ENCODE measurements at places on chromosomes 2 and 18.

GRCh38 chr2:226916669-226917068 lies 80.8 kb downstream of the RHBDD1 start:
- no peak for DNase-seq

DNA sequence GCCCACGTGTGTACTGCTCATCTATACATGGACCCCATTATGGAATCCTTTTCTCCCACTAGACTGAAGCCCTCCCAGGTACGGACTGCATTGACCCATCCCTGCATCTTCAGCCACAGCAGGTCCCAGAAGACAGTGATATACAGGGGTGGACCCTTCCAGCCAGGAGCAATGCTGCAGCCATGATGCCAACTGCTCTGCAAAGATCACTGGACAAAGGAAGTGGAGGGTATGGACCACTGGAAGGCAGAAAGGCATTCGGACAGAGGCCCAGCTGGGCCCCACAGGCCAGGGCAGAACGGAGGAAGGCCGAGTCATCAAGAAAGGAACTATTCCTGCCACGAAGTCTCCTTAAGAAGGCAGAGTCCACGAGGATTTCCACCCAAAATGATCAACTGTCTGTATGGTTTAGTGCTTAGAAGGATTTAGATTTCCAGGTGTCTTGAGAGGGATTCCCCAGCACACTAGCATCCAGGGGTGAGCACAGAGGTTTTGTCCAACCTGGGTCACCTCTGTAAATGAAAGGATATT lies 93.4 kb downstream of the TWIST2 start:
- no peak for DNase-seq

GRCh38 chr2:23583467-23583866 lies 198.5 kb downstream of the KLHL29 start:
- DNase-seq, result no peak

DNA sequence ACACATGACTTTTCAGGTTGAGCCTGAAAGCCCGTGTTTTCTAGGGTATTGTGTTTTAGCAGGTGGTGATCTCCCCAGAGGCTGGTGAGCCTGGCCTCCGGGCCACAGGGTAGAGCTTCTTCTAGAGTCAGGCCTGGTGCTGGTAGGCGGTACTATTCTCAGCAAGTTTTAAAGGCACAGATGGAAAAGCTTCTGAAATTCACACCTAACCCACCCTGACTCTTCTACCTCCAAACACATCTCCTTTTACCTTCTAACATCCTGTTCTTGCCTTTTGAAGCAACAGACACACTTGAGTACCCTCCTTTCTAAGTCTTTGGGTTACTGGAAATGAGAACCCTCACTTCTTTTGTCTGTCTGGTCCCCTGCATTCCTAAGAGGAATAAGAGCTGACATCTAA lies 191.1 kb downstream of the SETBP1 start:
- no peak for DNase-seq

GRCh38 chr2:60556576-60557485 lies 3.4 kb upstream of the BCL11A start:
- no peak for DNase-seq

- DNase-seq, result no peak
Measured at GRCh38 chr2:58680755-58681310, 439.7 kb upstream of the FANCL start.

DNA sequence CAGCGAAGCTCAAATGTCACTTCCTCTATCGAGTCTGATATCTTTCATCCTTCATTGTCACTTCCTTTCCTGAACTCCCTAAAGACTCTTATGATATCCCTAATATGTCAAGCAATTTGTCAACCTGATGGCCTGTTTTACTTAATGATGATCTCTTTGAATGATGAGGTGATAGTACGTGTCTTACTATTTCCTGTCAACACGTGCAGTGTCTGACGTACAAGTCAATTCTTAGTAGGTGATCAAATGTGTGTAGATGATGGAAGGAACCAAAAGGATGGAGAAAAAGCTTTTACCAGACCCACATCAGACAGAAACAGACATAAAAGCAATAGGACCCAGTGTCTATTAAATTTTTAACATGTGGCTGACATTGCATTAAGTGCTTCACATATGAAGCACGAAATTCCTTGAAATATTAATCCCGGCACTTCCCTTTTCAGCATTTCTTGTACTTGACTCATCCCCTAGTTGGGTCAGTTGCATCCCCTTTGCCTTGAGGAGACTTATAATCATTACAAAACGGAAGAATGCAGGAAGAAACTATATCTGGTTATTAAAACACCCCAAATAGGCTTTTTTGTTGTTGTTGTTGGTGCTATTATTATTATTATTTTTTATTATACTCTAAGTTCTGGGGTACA lies 108.6 kb upstream of the NYAP2 start:
- DNase-seq, result no peak

DNA sequence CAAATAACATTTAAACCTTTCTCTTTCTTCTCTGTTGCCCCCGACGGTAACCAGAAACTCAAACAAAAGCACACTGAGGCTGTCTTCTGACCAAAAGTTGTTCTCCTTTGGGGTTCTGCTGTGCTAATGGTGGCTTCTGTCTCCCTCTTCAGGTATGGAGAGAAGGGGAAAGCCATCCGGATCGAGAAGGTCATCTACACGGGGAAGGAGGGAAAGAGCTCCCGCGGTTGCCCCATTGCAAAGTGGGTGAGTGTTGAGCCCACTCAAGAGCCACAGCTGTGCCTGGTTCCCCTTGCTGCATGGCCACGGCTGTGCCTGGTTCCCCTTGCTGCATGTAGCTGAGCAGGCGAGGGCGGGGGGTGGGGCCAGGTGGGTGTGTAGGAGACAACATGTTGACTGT lies 67.4 kb downstream of the BOLA3 start:
- DNase-seq, result peak; percentile 53

All from GM10248 (cell line).